Activated B cell treated with CpG ODN at 0.5 μM for 24 hours (primary cell): ENCODE measurements at places on chromosomes 4 and X.

DNA sequence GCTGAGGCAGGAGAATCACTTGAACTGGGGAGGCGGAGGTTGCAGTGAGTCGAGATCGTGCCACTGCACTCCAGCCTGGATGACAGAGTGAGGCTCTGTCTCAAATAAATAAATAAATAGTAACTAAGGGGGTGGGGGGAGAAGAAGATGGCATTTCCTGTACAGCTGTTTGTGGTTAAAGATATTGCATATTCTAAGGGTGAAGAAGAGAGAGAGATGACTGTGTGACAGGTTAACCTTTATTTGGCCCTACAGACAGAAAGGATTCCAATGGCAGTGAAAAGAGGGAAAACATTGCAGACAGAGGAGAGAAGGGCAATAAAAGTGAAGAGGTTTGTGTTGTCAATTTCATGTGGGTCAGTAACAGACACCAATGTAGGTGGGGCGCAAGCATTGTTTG is 9.4 kb downstream of the TASL start:
- no peak for DNase-seq
- peak overlapping the region; percentile 65 for H3K27ac ChIP-seq

DNA sequence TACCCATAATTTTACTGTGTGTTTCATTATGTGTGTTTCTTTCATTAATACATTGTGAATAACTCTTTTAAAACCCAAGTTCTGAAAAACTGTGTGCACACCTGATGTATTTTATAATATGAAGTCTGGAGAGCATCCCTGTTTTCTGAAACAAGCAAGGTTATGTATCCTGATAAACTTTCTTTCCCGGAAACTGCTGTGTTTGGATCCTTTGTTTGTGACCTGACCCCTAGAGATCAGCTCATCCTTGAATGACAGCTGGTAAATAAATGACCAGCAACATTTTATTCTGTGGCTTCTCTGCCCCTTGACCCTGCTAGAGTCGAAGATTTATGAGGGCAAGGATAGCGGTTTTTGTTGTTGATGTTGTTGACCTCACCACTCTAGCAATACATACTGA is 535.6 kb upstream of the ZFP42 start:
- H3K4me1 ChIP-seq, result no peaks in the 10 kb centered on the region
- no peaks in the 10 kb centered on the region for H3K27me3 ChIP-seq
- DNase-seq, result no peak
- H3K27ac ChIP-seq, result no peak overlapping the region

DNA sequence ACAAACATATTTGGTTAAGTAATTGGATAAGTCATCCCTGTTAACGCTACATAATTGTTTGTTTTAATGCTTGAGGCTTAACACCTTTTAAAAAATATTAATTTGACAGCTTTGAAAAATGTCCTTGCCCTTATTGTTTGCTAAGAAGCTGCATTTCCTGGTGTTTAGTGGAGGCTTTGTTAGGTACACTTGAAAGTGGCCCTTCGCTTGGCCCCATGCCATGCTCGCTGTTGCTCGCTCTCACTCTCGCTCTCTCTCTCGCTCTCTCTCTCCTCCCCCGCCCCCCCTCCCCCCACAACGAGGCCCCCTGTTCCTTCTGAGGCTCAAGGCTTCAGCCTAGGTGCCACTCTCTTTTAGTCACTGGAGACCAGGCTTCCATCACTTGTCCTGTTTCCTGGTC is 139.6 kb downstream of the DCLK2 start:
- no peak overlapping the region for H3K4me3 ChIP-seq
- H3K27ac ChIP-seq, result no peak overlapping the region
- H3K4me1 ChIP-seq, result no peaks in the 10 kb centered on the region

- H3K4me1 ChIP-seq, result no peaks in the 10 kb centered on the region
- H3K36me3 ChIP-seq, result no peaks in the 10 kb centered on the region
- no peak overlapping the region for H3K4me3 ChIP-seq
- no peak overlapping the region for H3K27ac ChIP-seq
Measured at GRCh38 chr4:24730256-24731001, 64.9 kb upstream of the SOD3 start.

GRCh38 chr4:110160618-110161017 is 37.8 kb downstream of the ELOVL6 start:
- H3K27me3 ChIP-seq, result no peaks in the 10 kb centered on the region
- H3K27ac ChIP-seq, result no peak overlapping the region
- no peak for DNase-seq
- peaks cover 2% of the 10 kb centered on the region for H3K4me1 ChIP-seq

DNA sequence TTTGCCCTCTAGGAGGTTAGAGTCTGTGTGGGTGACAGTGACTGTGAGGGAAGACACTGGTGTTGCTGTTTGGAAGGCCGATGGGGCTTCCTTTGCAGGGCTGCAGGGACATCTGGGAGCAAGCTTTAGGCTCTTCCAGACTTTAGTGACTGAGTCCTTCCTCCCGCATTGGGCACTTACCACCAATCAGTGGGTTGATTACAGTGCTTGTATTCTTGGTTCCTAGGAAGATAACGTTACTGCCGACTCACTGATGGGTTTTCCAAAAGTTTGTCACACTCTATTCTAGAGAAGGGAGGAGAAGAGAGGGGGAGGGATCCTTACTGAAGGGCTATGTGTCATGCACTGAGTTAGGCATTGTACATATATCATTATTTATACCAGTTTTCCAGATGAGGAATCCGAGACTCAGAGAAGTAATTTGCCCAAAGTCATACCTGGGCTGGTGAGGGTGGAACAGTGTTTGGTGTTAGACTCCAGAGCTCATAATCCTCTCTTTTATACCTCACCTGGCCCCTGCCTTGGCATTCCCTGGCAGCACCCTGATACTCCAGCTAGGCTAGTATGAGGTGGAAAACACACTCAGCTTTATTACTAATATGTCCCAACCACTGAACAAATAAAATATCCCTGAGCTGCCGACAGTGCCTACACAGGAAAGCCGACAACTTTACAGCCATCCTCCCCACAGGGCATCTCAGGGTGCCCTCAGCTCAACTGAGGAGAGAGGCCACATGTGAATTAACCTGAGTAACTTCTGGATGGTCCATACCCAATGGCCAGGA is 3.8 kb downstream of the CHST7 start:
- H3K36me3 ChIP-seq, result peaks cover 30% of the 10 kb centered on the region
- no peaks in the 10 kb centered on the region for H3K27me3 ChIP-seq
- H3K4me3 ChIP-seq, result peak overlapping the region; percentile 81
- DNase-seq, result no peak

DNA sequence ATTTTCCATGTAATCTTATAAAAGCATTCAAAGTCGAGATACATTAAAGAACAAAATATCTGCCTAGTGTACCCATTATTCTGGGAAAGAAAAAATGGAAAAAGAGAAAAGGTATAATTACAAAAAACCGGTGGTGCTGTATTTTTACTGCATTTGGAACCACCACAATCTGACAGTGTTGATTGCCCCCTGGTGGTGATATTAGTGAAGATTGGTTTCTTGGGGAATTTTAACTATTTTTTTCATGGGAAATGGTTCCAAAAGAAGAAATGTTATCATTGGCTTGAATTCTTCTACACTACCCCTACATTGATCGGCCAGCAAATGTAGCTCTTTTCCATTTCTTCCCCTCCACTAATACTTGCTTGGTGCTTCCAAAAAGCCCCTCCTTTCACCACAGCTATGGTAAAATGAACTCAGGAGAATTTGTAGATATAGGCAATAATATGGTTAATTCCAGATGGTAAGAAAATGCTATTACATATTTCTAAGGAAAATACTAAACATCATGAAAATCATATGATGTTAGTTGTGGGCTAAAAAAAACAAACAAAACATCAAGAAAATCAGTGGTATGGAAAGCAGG is 50.0 kb downstream of the COX18 start:
- no peak overlapping the region for H3K4me3 ChIP-seq
- no peak for DNase-seq
- peaks cover 6% of the 10 kb centered on the region for H3K27me3 ChIP-seq
- peaks cover 2% of the 10 kb centered on the region for H3K4me1 ChIP-seq

DNA sequence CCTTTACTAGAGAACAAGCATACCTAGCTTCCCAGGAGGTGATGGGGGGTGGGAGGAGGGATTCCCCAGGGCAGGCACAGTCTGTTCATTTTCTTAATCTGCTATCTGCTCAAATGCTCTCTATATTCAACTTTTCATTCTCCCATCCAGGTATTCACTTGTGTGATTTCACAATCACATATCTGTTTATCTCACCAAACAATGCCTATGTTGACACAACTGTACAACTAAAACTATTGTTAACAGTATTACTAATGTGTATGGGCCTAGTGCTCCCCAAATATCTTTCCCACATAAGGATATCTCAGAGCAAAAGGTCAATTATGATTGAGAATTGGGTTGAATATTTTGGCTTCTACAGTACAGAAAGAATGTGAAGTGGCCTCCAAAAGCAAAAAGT is 210.8 kb downstream of the IQCM start:
- H3K4me1 ChIP-seq, result no peaks in the 10 kb centered on the region
- no peak overlapping the region for H3K27ac ChIP-seq
- no peaks in the 10 kb centered on the region for H3K36me3 ChIP-seq
- no peak for DNase-seq
- no peak overlapping the region for H3K4me3 ChIP-seq
- no peaks in the 10 kb centered on the region for H3K27me3 ChIP-seq

DNA sequence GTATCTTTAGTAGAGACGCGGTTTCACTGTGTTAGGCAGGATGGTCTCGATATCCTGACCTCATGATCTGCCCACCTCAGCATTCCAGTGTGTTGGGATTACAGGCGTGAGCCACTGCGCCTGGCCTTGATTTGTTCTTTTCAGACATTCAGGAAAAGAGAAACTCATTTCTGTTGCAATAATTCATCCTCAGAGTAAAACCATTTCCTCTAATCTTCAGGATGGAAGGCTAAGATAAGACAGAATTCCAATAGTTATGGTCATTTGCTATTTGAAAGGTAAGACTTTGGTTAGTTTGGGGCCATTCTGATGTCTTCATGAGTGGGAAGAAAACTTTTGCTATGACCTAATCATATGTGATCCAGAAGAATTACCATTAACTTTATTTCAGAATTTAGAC is 83.0 kb downstream of the LRP2BP start:
- H3K4me1 ChIP-seq, result peaks cover 31% of the 10 kb centered on the region
- no peaks in the 10 kb centered on the region for H3K27me3 ChIP-seq
- H3K36me3 ChIP-seq, result peaks cover 82% of the 10 kb centered on the region

- no peaks in the 10 kb centered on the region for H3K4me1 ChIP-seq
- DNase-seq, result no peak
- H3K4me3 ChIP-seq, result no peak overlapping the region
- H3K36me3 ChIP-seq, result peaks cover 21% of the 10 kb centered on the region
- no peak overlapping the region for H3K27ac ChIP-seq
- H3K27me3 ChIP-seq, result no peaks in the 10 kb centered on the region
Measured at GRCh38 chr4:148196164-148196563, 246.1 kb downstream of the NR3C2 start.

GRCh38 chrX:138794246-138794645 is 82.7 kb upstream of the FGF13 start:
- no peak overlapping the region for H3K27ac ChIP-seq
- no peaks in the 10 kb centered on the region for H3K36me3 ChIP-seq
- H3K27me3 ChIP-seq, result no peaks in the 10 kb centered on the region
- no peak overlapping the region for H3K4me3 ChIP-seq

DNA sequence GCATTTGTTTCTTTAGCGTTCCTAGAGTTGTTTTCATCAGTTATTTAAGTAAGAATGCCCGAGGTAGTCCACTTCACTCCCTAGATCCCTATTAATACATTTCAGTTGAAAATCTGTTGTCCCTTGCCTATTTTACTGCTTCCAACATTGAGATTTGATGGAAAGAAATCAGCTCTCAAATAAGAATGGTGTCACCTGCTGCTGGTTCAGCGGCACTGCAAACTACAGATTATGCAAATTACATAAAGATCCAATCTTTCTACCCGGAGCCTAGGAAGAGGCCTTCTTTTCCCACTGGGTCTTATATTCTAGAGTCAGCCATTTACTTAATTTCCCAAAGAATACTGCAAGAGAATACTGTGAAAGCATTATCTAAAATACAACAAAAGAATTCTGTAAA is 597.6 kb upstream of the MAGEB2 start:
- no peak overlapping the region for H3K27ac ChIP-seq
- H3K4me3 ChIP-seq, result no peak overlapping the region
- H3K27me3 ChIP-seq, result no peaks in the 10 kb centered on the region
- no peaks in the 10 kb centered on the region for H3K4me1 ChIP-seq
- no peaks in the 10 kb centered on the region for H3K36me3 ChIP-seq
- no peak for DNase-seq

DNA sequence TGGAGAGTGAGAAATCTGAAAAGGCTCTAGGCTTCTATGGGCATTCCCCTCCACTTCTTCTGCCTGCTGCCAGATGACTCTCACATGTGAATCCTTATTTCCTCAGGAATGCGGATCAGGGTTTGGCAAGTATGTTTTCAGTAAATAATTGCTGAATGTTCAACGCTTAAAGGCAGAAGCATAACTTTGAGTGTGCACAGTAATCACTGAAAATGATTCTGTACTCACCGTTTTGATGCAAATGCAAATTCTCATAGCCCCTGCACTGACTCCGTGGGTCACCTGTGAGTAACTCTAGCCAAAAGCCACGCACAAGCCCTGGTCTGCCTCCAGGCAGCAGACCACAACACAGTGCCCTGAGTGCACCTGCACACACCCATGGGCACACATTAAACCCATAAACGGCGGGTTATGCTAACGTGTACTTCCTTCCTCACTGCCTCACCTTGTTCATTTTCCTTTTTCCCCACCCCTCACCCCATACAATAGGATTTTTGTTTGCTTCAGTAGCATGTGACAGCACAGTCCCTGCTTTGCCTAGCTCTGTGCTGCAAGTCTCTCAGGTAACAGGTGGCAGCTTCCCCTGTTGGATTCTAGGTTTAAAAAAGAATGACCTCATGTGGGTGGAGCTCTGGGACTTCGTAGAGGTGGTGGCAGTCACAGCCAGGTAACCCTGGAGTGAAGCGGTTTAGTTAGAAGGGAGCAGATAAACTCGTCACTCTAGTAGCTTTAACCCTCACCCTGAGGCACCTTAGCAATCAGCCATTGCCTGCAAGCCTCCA is at the start of gene ARHGEF38:
TSS of gene ARHGEF38 (plus strand) at position 656 of the 782 bp plus-strand sequence. CDS start 146 bp downstream, outside the sequence.
- no peak within 1 kb of the TSS for H3K27ac ChIP-seq
- no peaks in the 10 kb centered on the region for H3K4me1 ChIP-seq

DNA sequence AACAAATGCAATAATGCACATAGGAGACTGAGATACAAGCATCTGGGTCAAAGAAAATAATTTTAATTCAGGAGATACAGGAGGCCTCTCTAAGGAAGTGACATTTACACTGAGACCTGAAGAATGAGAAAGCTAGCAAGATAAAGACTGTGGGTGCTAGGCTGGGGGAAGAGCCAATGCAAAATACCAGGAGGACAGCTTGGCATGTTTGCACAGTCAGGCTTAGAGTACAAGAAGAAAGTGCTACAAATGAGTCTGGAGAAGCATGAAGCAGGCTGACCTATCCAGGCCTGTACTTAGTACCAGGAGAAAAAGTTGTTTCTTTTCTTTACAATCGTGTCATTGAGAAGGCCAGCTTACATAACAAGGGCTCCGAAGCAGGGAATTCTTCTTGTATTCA is 56.9 kb downstream of the GABRB1 start:
- no peaks in the 10 kb centered on the region for H3K4me1 ChIP-seq
- H3K27me3 ChIP-seq, result no peaks in the 10 kb centered on the region
- no peak for DNase-seq
- H3K36me3 ChIP-seq, result no peaks in the 10 kb centered on the region

DNA sequence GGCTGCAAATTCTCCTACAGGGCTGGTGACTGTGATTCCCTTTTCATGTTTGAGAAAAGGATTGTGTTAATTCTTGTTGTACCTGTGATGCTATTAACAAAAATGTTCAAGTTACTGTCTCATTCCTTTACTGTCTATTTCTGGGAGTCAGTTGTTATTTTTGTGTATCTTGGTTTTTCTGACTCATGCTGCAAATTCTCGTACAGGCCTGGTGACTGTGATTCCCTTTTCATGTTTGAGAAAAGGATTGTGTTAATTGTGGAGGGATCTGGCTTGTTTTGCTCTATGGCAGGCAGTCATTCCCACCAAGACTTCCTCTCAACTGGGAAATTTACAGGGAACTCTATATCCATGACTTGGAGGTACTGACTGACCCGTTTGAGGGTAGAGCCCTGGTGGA is 693.4 kb upstream of the INTU start:
- no peak overlapping the region for H3K27ac ChIP-seq
- H3K4me3 ChIP-seq, result no peak overlapping the region
- no peaks in the 10 kb centered on the region for H3K27me3 ChIP-seq
- no peaks in the 10 kb centered on the region for H3K36me3 ChIP-seq
